ENCODE measurements at places on chromosomes 3 and 15.

- no peak for DNase-seq
These were observed 39.4 kb upstream of the WNT5A start for GRCh38 chr3:55526332-55527030.

- no peak for DNase-seq
These were observed 14.1 kb upstream of the GNAT1 start for GRCh38 chr3:50177346-50177745.

GRCh38 chr3:82137050-82137449, 375.6 kb upstream of the GBE1 start:
- no peak for DNase-seq

- DNase-seq, result no peak
These were observed 848.6 kb downstream of the PDCD6IP start for GRCh38 chr3:34646911-34647460.

DNA sequence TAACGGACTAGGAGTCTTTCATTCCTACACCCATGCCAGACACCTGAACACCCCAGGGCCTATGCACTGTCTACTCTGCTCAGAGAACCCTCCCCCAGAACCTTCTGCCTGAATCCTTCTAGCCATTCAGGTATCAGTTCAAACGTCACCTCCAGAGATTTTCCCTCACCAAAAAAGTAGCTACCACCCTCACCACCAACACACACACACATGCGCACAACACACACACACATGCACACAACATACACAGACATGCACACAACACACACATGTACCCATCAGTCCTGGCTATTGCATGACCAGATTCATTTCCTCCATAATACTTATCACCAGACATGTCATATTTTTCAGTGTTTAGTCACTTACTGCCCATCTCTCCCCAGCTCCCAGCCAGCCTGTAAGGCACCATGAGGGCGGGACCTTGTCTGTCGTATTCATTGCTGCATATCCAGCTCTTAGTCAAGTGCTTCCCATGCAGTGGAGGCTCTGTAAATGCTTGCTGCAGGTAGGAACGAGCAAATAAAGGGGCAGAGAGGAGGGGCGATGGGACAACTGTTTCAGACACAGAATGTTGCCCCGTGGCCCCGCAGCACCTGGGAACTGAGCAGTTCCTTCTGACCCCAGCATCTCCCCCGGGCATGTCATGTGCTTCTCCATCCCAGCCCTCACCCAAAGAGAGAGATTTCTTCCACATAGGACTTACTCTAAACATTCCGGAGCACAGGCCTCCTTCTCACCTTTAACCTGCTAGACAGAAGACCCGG, 29.2 kb downstream of the XXYLT1 start:
- DNase-seq, result no peak

DNA sequence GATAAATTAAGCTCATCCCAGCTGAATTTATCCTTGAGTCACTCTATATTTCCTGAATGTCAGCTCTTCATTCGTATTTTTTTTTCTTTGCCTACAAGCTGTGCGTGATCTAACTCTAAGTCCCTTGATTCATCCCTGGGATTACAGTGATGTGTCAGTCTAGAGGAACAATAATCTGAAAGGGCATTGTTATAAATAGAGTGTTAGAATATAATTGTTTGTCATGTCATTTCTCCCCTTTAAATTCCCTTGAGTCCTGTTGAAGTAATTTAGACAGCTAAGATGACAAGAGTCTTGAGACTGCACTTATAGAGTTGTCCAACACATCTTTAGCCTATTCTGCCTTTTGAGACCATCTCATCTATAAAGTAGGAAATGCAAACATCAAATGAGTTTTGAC, 621.8 kb downstream of the ZIC1 start:
- no peak for DNase-seq

- DNase-seq, result no peak
These were observed 157.3 kb downstream of the IGF1R start for GRCh38 chr15:98805434-98806274.

- DNase-seq, result peak; percentile 57
These were observed 775 bp downstream of the CCNDBP1 start for GRCh38 chr15:43186003-43186353.

GRCh38 chr3:10437272-10437994, 68.0 kb downstream of the ATP2B2 start:
- peak; percentile 77 for DNase-seq

- no peak for DNase-seq
These were observed 20.2 kb downstream of the PAK6 start for GRCh38 chr15:40259021-40259420.

- no peak for DNase-seq
These were observed 35.6 kb downstream of the RTP4 start for GRCh38 chr3:187403768-187404288.

- DNase-seq, result no peak
These were observed 9.0 kb downstream of the TGM4 start for GRCh38 chr3:44883213-44883955.

GRCh38 chr3:186054792-186055352, 54.0 kb downstream of the ETV5 start:
- no peak for DNase-seq

DNA sequence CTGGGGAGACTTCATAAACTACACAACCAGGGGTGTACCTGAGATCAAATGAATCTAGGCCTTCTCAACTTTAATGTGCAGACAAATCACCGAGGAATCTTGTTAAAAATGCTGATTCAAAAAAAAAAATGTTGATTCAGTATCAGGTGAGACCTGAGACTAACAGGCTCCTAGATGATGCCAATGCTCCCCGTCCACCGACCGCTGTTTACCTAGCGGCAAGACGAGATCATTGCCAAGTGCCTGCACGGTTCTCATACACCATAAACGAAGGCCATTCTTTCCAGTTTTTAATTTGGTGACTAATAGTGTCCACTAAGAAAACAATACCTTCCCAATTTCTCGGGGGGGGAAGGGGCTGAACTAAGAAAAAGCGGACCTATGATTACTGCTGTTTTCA, 2.5 kb upstream of the FSIP1 start:
- no peak for DNase-seq

DNA sequence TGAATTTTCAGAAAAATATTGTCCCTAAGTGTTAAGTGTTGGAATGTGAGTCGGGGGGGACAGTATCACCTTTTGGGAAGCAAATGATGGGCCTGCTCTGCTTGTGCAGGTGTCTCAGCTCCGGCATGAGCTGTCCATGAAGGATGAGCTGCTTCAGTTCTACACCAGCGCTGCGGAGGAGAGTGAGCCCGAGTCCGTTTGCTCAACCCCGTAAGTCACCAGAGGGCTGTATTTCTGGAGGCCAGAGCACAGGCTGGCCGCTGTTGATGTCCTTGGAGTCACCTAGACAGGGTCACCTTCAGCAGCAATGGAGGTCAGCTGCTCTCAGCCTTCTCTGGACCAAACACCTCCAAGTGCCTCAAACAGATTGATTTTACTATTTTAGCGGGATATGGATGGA, 78.0 kb downstream of the CCK start:
- DNase-seq, result no peak

DNA sequence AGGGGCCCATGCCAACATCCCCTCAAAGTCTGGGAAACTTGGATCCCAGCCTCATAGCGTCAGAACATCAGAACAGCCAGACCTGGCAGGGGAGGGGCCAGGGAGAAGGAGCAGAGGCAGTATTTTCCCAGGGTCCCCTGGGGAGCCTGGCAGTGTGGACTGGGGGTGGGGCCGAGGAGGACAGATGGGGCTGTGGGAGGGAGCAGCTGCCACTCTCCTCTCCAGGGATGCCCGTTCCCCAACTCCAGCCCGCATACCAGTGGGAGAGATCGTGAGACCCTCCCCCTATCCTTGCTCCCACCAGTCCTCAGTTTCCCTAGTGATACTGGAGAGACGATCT, 6.5 kb upstream of the DNAJB8 start:
- no peak for DNase-seq

DNA sequence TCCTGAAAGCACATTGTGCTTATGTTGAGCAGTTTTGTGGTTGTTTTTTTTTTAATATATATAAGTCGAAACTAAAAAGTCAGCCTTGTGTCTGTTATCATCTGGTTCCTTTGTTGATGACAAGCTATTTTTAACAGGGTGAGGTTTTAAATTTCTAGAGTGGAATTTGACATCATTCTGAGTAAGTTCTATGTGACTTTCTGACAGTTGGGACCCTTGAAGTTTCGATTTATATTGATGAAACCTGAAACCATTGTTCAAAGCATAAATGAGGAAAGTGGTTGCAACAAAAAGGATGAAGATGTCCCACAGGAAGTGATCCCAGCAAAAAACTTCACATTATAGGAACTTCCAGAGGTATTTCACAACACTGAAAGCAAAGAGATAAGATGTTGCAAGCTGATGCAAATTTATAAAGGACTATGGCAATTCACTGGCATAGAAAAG, 94.0 kb downstream of the CYP19A1 start:
- peak; percentile 40 for DNase-seq

DNA sequence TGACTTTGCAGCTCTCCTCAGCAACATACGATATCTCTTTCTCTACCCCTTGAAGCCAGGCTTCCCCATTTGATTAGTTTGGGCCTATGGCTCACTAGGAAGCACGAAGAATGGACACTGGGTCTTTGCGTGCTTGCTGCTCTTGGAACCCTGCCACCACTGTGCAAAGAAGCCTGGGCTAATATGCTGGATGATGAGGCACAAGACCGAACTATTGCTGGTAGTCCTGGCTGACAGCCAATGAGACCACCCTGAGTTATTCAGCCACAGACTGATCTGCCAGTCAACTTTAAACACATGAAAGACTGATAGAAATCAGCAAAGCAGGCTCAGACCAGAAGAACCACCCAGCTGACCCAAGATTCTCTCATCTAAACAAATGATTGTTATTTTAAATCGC, 250.3 kb downstream of the CBLB start:
- no peak for DNase-seq

- DNase-seq, result peak; percentile 14
These were observed 31.5 kb upstream of the TFDP2 start for GRCh38 chr3:142180761-142181362.

GRCh38 chr15:65980824-65981456, 111.6 kb downstream of the RAB11A start:
- DNase-seq, result peak; percentile 68

DNA sequence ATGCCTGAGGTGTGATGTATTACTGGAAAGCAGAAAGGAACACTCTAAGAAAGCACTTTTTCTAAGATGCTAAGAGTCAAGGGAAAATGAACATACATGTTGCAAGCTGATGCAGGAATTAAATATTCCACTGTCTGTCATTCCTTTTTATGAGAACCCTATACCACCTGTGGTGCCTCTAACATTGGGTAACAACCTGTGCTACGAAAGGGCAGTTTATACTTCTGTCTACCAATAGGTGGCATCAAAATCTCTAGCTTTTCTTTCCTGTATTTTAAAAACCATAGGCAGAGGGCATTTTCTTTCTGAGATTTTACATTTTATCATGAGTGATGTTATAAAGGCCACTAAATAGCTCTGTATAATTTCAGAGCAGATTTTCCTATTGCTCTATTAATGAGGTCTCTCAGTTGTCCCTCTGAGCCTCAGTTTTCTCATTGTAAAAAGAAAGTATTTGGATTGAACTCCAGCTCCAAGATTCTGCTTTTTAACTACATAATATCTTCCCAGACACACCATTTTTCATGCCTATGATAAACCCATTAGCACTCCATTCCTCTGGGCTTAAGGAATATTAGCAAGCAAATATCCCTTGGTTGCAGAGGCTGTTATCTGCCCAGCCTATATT, 3.5 kb upstream of the CPNE4 start:
- DNase-seq, result peak; percentile 27

DNA sequence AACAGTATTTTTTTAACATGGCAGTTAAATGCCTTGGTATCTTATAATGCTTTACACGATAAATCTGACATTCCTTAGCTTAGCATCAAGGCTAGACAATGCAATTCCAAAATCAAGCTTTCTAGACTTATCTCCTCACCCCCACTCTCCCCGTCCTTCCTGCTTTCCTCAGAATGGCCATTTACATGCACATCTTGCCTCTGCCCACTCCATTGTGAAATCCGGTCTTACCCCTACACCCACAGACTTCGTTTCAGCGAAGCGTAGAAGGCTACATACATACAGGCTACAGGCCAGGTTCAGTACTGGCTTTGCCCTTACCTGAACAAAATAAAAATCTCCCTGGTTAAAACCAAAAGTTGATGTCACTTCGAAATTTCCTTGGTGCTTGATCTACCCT, 58.6 kb upstream of the SLC12A8 start:
- DNase-seq, result no peak

Data from GM13976 (cell line).